B cell (primary cell): ENCODE measurements at places on chromosomes 2 and 18.

DNA sequence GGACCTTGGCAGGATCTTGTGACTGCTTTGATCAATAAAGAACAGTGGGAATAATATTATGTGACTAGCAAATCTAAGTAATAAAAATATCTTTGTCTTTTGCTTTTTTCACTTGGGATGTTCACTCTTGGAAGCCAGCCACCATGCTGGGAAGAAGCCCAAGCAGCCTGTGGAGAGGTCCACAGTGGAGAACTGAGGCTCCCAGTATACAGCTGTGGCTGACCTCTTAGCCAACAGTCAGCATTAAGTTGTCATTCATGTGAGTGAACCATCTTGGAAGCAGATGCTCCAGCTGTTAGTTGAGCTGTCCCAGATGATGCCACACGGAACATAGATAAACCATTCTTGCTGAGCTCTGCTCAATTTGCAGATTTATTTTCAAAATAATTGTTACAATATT is 160.0 kb downstream of the OSR1 start:
- DNase-seq = no peak

DNA sequence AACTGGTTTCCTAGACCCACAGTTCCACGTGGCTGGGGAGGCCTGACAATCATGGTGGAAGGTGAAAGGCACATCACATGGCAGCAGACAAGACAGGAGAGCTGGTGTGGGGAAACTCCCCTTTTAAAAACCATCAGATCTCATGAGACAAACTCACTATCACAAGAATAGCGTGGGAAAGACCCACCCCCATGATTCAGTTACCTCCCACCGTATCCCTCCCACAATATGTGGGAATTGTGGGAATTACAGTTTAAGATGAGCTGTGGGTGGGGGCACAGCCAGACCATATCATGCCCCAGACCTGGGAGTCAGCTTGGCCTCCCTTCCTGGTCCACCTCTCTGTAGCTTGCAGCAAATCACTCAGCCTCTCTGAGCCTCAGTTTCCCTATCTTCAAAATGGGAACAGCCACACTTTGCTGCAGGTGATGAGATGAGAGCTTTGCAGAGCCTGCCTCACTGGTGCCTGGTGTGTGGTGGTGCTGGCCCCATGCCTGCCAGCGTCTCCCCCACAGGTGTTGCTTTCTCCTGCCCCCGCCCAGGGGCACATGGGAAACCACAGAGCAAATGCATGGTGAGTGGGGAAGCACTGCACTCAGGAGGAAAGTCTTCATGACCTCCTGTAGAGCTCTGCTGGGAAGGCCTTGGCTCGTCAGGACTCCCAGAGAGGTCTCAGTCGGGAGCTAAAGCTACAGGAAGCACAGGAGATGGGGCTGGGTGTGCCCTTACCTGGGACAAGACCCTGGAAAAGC is 31.1 kb downstream of the GREB1 start:
- no peak for DNase-seq

- peak; percentile 44 for DNase-seq
Observed at GRCh38 chr2:19360266-19360965, 2.0 kb upstream of the OSR1 start.

GRCh38 chr2:176675271-176675949 is 406.2 kb downstream of the MTX2 start:
- DNase-seq = no peak

- DNase-seq = no peak
Observed at GRCh38 chr18:21509062-21509461, 91.4 kb downstream of the ESCO1 start.

DNA sequence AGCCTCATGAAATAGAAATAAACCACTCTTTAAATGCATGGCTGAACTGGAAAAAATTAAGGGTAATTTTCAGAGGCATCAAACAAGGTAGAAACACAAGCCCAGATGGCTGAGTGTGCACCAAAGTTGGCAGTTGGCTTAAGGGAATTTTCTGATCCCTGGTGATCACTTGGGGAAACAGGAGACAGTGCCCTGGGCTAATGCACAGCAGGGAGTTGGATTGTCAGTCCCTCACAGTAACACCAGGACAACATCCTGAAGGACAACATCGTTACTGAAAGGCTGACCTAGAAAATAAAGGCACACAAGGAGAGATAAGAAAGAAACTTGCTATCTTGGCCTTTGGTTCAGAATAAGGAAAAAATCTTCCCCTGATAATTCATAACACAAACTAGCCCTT is 417.0 kb downstream of the SLC4A3 start:
- no peak for DNase-seq

- DNase-seq = no peak
Observed at GRCh38 chr18:6219116-6219717, 195.5 kb downstream of the L3MBTL4 start.

DNA sequence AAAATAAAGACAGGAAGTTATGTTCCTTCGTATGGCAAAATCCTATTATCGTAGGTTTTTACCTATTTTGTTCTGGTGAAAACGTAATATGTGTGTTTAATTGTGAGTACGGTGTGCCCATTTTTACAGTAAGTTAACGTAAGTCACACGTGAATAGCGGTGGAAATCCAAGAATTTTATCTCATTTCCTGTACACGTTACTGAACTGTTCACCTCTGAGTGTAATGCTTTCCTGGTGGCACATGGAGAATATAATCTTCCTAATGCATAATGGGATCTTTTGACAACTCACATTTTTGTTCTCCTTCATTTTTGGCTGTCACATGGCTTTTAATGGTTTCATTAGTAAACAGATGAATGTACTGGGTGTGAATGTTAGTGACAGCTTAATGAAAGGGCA is 28.2 kb downstream of the BCL2L11 start:
- DNase-seq = no peak

DNA sequence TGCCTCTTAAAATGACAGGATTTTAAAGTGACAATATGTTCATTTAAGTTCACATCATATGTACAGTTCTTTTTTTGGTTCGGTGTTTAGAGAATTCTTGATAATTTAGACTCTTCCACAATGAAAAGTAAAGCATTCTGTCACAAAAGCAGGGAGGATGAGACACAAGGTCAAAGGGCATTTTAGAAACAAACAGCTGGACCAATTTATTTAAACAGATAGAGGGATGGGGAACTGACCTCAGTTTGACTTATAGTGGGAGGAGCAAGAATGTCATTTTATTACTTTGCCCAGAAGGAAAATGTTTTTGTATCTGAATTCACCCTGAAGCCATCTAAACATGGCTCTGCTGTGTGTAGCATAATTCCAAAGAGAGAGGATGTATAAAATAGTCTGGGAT is 128.5 kb downstream of the MEIS1 start:
- no peak for DNase-seq

- DNase-seq = no peak
Observed at GRCh38 chr18:60740313-60740712, 367.7 kb upstream of the MC4R start.

DNA sequence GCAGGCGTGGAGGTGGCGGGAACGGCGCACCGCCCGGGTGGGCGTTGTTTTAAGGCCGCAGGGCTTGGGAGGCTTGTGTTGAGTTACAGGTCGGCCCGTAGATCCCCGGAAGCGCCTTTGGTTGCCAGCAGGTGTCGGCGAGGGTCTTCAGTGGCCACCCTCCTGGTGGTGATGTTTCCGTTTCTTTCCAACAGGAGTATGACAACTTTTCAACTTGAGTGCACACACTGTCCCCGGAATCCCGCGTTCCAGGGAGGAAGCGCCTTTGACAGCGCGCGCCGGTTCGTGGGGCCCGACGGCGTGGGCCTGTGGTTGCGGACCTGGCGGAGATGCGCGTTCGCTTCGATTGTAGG is 1.0 kb upstream of the HDAC4 start:
- no peak for DNase-seq

DNA sequence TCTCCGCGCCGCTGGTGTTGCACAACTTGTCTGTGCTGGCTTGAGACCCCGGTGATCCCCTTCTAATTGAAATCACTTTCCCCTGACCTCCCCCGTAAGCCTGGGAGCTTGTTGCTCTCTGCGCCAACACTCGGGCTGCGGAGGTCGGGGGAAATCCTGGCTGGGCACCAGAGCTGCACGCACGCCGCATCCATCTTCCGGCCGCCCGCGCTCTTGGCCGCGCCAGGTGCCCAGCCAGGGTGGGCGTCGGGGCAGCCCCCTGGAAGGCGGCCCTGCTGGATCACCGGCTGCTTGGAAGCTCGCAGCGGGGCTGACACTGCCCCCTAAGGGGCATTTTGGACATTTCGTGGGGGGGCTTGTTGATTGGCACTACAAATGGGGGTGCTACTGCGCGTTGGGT is 280.3 kb upstream of the SKOR2 start:
- no peak for DNase-seq

GRCh38 chr18:21391074-21391673 is 149.1 kb downstream of the GREB1L start:
- DNase-seq = no peak

GRCh38 chr2:200993097-200993496 is 29.6 kb upstream of the ORC2 start:
- DNase-seq = no peak

DNA sequence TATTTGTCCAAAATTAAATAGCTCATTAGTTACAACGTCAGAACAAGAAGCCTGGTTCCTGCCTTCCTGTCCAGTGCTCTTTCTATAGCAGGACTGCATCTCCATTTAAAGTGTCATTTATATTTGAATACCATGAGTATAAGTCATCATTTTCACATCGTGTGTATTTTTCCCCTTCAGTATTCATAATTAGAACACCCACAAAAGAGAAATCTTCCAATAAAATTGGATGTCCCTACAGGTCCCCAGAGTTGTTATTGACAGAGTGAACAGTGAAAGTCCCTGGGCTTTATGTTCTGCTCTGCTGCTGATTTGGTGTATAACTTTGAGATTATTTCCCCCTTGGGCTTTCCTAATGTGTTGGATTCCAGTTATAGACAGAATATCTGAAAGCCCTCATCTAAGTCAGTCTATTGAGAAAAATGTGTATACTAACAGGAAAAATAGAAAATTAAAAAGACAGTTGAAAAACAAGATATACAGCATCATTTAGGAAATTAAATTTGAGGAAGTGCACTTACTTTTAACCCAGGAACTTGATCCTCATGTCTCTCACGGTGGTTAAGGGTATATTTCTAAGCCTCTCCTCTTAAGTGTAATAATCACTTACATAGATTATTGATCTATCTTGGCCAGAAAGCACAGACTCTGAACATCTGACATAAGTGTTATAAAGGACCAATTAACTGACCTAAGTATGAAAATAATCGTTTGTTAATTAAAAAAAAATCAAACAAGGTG is 15.2 kb upstream of the REV1 start:
- DNase-seq = no peak

DNA sequence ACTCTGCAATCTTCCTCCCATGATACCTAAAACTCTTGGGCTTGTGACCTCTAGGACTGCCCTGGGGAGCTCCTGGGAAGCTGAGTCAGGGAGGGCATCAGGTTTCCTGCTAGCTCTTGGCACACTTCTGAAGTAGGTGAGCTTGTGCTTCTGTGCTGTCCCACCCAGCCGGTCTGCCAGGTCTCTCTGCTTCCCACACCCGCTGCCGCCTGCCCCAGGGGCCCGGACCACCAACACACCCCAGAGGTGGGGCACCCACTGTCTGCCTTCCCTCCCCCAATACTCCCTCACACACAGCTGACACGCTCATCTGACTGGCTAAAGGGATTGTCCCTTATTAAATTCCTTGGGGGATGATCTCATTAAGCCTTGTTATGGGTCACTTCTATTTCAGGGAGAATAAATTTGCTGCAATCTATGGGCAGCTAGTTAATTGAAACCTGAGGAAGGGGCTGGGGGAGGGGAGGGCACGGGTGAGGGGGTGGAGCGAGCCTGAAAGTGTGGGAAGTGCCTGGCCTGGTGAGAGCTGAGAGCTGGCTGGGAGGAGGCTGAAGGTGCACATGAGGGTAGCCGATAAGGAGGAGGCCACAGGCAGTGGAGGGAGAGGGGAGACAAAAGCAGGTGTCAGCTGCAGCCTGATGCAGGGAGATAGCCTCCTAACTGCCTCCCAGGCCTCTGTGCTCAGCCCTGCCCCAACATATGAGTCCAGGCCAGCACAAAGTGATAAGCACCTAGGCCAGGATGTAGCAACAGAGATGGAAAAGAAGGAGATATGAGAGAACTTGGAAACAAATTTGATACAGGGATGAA is 48.8 kb downstream of the HAUS1 start:
- no peak for DNase-seq

DNA sequence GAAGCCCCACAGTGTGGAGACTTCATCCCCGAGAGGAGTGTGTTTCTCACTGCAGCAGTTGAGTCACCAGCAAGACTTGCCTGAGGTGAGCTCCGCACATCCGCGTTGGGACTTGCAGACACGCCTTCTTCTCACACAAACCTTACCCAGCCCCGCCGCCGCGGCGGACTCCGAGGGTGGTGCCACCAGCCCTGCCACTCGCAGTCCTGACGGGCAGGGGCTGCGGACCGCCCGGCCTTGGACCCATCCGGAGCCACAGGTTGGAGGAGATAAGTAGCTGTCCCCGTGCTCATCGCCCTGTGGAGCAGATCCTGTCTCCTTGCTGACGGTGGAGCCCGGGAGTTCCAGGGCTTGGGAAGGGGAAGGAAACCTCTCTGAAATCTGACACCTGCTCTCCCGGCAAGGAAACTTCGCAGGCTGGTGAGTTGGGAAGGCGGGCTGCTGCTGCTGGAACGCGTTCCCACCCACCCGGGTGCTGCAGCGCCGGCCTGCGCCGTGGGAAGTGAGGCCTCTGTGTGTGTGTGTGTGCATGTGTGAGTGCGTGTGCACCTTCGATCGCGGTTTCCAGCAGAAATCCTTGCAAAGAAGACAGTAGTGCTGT is at the start of gene RAB27B:
Gene RAB27B (plus strand): TSS at position 197 of the 601 bp plus-strand sequence. CDS start 49,109 bp downstream, outside the sequence.
- peak; percentile 22 for DNase-seq

GRCh38 chr2:6723865-6724604 is 141.7 kb downstream of the CMPK2 start:
- DNase-seq = no peak

- DNase-seq = no peak
Observed at GRCh38 chr2:3440477-3440876, 61.0 kb downstream of the TRAPPC12 start.

DNA sequence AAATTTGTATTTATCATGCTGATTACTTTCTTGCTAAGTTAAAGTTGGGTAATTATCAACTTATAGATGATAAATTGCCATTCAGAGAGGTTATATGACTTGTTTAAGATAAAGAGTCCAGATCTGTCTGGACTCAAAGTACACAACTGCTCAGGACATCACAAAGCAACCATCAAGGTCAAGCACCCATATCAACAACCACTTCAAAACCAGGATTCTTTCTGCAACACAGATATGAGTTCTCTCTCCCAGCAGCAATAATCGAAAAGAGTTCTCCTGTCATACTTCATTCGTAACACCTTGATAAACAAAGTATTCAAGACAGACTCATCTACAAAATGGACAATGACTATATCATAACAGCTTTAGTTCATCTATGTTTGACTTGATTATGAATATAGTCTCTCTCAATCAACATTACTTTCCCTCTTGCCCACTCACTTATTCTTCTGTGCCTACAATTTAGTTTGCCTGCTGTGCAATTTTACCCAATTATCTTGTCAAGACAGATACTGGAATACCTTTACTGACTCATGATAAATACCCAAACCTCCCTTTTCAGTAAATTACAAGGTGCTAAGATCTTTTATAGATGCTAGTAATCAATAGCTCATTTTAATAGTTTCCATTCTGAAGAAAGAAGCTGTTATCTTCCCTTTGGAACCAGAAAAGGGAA is 281.8 kb downstream of the NBAS start:
- no peak for DNase-seq
